ENCODE measurements at places on chromosomes 2 and 18. TPM values are rescaled to one million over a fixed set of nuclear protein-coding genes. Genes with fewer than 3 reads are reported as not detected.

Gene PRKD3
- 47.9 TPM for total RNA-seq

Gene POTEJ
- total RNA-seq = not detected

Gene DIS3L2
- 42.1 TPM for total RNA-seq

Gene WNT6
- 0.66 TPM for total RNA-seq

Gene BMP10
- total RNA-seq = not detected

Gene LYG2
- total RNA-seq = not detected

DNA sequence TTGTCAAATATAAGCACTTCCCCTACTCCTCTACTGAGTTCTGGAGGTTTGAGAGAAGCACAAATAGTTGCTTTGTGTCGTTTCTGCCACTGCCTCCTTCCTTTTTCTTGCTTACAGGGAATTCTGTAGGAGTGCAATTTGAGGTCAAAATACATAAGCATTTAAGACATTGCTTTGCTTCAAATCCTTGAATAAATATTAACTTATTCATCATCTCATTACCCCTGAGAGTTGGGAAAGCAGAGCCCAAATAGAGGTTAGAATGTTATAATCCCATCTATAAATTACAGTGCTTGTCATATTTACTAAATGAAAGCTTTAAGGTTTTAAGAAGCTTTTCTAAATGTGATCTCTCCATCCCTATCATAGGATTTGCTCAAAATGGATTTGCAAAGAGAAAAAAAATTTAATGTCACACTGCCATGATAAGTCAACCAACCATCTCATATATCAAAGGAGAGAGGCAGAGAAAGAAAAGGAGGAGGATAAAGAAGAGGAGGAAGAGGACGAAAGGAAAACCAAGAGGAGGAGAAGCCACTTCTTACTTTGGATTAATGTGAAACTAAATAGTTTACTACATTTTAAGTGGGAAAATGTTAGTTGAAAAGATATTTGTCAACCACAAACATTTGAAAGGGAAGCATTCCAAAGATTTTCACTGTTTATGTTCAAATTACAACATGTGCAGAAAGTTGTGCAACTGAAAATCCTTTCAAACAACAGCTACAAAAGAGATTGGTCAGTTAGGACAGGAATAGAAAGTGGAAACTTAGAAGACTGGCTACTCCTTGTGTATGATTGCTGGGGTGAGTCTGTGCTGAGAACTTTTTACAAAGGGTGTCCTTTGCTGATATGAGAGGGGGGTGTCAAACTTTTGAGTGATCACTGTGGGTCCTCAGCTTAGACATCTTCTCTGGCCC is 277.3 kb upstream of the FN1 start:
- DNase-seq = no peak

GRCh38 chr2:64471600-64471999 is 17.6 kb downstream of the LGALSL start:
- no peak for DNase-seq

GRCh38 chr18:30039201-30039600 is 1003.3 kb downstream of the DSC3 start:
- DNase-seq = no peak

- DNase-seq = no peak
Measured at GRCh38 chr2:177984749-177985148, 87.8 kb downstream of the PDE11A start.

- no peak for DNase-seq
Measured at GRCh38 chr18:47928466-47928865, 2.0 kb downstream of the SMAD2 start.

- no peak for DNase-seq
Measured at GRCh38 chr18:48679236-48679635, 140.4 kb downstream of the CTIF start.
